ENCODE measurements at places on chromosomes 1 and 21.

- no peak for DNase-seq
These were observed 253.8 kb upstream of the PLXNA2 start for GRCh38 chr1:208497866-208498541.

- DNase-seq: no peak
These were observed 50.9 kb downstream of the NTMT2 start for GRCh38 chr1:170196490-170197236.

GRCh38 chr1:37306871-37307270 lies 167.5 kb upstream of the ZC3H12A start:
- DNase-seq: no peak

DNA sequence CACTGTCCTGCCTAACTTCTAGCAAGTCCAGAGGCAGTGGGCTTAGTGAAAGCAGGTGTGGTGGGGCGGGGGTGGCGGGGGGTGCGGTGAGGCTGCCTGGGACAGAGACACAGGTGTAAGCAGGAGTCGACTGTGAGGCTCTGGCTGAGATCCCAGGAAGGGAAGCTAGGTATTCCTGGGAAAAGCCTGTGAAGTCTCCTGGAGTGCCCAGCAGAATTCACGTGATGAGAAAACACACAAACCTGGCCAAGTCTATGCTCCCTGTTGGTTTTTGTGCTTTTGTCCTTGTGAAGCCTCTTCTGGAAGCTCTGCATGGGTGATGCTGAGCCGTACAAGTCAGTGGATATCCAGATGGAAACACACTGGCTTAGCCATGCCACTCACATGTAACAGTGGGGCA lies 5.3 kb downstream of the GALNT2 start:
- no peak for DNase-seq

DNA sequence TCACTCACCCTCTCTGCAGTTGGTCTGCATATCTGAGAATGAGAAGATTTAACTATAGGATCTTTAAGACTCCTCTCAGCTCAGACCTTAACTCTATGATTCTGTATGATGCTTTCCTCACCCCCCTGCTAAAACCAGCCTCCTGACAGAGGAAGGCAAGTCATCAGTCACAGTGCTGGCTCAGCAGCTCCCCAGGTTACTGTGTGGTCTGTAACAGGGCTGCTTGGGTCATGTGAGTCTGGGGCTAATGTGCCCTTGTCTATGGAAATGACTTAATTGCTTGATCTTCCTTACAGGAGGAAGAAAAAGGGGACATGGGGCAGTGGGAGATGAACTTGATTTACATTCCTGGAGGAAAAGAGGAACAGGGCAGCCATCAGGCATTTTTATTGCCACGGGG lies 625.6 kb downstream of the PTPRU start:
- no peak for DNase-seq

DNA sequence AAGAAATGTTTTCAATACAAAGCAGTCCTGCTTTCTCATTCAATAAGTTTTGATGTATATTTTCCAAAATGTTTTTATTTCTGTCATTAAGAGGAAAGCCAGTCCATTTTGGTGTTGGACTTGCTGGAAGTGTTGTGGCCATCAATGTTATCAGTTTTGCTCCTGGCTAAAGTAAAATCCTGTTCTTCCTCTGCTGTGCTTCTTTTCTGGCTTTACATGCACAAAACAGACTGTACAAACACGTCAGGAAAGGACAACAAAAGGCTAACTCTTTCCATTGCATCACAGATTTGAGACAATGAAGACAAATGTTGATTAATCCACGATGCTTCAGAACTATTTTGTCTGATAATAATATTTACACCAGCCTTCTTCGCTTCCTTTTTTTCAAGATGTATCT lies 735.4 kb downstream of the LTN1 start:
- no peak for DNase-seq

DNA sequence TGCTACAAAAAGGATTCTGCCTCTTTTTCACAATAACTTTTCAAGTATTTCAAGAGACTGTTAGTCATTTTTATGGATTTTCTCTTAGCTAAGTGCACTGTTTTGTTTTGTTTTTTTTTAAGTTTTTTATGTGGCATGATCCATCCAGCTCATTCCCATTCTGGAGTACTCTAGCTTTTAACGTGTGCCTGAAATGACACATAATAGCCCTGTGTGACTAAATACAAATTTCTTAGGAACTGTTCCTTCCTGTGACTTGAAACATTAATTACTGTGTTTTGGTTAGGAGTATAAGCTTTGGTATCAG lies 143.9 kb downstream of the HS2ST1 start:
- DNase-seq: no peak

GRCh38 chr1:41493117-41493536 lies 8.6 kb upstream of the EDN2 start:
- no peak for DNase-seq

GRCh38 chr1:159187033-159187432 lies 15.6 kb downstream of the CADM3 start:
- no peak for DNase-seq

- no peak for DNase-seq
These were observed 20.8 kb upstream of the IL10 start for GRCh38 chr1:206792939-206793607.

GRCh38 chr21:31586118-31586517 lies 73.4 kb upstream of the SOD1 start:
- no peak for DNase-seq

DNA sequence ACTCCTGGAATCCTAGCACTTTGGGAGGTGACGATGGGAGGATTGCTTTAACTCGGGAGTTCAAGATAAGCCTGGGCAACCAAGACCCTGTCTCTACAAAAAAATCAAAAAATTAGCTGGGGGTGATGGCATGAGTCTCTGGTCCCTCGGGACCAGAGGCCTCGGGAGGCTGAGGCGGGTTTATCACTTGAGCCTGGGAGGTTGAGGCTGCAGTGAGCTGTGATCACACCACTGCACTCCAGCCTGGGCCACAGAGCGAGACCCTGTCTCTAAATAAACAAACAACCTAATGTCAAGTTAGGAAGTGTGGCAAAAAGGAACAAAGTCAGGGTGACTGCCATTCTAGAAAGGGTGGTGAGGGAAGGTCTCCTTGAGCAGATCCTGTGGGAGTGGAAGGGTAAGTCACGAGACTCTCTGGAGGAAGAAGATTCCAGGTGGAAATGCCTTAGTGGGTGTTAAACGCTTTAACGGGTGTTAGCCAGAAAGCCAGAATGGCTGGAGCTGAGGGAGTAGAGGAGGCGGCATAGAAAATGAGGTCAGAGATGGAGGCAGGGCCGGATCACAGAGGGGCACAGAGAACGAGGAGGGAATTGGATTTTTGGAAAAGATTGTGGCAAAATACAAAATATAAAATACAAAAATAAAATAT lies 62.2 kb upstream of the ATP5PO start:
- DNase-seq: no peak

DNA sequence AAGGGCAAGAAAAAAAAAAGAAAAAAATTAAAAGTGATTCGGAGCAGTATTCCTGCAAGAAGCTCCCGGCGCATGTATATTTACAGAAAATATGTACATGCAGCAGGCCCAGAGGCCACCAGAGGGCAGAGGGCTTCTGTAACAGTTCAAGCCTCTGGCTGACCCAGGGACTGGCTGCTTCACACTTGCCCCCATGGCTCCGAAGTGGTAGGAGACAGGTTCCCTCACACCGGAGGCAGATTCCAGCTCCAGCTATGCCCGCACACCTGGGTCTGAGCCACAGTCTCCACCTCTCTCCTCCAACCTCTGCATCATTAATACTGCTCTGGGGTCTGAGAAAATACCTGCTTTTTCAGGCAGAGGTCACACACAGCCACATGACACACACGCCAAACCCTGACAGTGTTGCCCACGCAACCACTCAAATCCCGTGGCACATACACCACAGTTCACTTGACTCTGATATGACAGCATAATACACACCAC lies 2.2 kb upstream of the ARHGAP30 start:
- DNase-seq: peak; percentile 68

- no peak for DNase-seq
These were observed 29.0 kb downstream of the GREM2 start for GRCh38 chr1:240582953-240583352.

- no peak for DNase-seq
These were observed 32.6 kb downstream of the CTBS start for GRCh38 chr1:84541679-84542078.

GRCh38 chr1:24299901-24300300 lies 19.3 kb upstream of the GRHL3 start:
- no peak for DNase-seq
